ENCODE measurements at places on chromosomes 5 and 9. TPM values are rescaled to one million over a fixed set of nuclear protein-coding genes. Genes with fewer than 3 reads are reported as not detected.

Gene PCDHGA10
- 8.9 TPM for total RNA-seq

Gene ARSI
- 6.3 TPM for total RNA-seq

Gene CPLANE1
- 53.7 TPM for total RNA-seq

Gene SHOC1
- total RNA-seq = not detected

Gene ELAVL2
- total RNA-seq = 0.40 TPM

Data from sciatic nerve (tissue), 2 donors.